ENCODE measurements at places on chromosomes 13 and 19.

DNA sequence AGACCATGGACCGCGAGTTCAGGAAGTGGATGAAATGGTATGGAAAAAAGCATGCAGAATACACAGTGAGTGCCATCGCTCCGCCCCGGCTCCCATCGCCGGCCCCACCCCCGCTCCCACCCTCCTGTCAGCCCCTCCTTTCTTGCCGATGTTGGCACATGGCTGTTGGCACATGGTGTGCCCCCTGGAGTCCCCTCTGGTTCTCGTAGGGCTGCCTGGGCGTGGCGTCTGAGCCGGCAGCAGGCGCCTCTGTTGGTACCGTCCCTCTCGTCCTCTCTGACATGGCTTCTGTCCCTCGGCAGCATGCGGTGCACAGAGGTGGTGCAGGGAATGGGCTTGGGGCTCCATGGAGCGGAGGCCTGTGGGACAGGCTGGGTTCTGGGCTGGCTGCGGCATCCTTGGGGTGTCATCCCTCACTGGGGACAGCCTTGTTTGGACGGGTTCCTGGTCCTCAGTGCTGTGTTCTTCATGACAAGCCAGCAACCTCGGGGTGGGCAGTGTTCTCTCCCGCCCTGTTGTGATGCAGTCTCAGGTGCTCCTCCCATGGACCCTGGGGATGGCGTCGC, 30.9 kb downstream of the DOT1L start:
- DNase-seq, result no peak

DNA sequence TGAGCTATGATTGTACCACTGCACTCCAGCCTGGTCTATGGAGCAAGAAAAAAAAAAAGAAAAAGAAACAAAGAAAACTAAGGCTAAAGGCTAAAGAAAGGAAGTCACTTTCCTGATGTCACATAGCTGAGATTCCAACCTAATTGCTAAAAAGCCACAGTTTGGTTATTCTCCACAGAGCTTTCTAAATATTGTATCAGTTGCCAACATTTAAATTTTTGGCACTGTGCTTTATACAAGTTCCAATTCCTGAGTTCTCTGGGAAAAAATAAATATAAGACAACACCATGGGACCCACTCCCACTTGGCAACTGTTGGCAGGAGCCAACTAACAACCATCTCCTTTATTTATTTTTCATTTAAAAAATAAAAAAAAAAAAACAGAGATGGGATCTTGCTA, 11.2 kb upstream of the LYPD3 start:
- DNase-seq, result peak; percentile 81

- DNase-seq, result no peak
Observed at GRCh38 chr19:51159656-51160055, 17.6 kb downstream of the SIGLEC7 start.

- DNase-seq, result no peak
Observed at GRCh38 chr19:1173159-1173844, 766 bp downstream of the SBNO2 start.

DNA sequence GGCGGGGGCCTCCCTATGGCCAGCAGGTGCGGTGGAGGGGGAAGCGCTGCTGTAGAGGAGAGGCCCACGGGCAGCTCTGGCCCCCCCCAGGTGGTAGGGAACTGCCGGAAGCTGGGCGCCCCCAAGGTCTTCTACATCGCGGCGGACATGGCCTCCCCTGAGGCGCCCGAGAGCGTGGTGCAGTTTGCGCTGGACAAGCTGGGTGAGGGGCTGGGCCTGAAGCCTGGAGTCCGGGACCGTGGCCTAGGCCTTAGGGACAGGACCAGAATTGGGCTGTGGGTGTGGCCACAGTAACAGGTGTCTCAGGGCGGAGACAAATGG, 3.8 kb upstream of the RPL36 start:
- DNase-seq, result no peak

GRCh38 chr19:9940778-9941177, 4.5 kb upstream of the OLFM2 start:
- no peak for DNase-seq

DNA sequence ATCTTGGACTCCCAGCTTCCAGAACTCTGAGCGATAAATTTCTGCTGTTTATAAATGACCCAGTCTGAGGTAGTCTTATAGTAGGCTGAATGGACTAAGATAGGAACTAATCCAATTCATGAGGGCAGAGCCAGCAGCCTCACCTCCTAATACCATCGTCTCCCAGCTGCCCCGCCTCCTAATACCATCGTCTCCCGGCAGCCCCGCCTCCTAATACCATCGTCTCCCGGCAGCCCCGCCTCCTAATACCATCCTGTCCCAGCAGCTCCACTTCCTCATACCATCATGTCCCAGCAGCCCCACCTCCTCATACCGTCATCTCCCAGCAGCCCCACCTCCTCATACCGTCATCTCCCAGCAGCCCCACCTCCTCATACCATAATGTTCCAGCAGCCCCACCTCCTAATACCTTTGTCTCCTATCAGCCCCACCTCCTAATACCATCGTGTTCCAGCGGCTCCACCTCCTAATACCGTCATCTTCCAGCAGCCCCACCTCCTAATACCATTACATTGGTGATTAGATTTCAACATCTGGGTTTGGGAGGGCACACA, 2.4 kb upstream of the ARGLU1 start:
- DNase-seq, result peak; percentile 67

GRCh38 chr13:109113427-109113826, 484.0 kb downstream of the MYO16 start:
- DNase-seq, result no peak

- no peak for DNase-seq
Observed at GRCh38 chr19:12202250-12202649, 39.4 kb downstream of the ZNF136 start.

DNA sequence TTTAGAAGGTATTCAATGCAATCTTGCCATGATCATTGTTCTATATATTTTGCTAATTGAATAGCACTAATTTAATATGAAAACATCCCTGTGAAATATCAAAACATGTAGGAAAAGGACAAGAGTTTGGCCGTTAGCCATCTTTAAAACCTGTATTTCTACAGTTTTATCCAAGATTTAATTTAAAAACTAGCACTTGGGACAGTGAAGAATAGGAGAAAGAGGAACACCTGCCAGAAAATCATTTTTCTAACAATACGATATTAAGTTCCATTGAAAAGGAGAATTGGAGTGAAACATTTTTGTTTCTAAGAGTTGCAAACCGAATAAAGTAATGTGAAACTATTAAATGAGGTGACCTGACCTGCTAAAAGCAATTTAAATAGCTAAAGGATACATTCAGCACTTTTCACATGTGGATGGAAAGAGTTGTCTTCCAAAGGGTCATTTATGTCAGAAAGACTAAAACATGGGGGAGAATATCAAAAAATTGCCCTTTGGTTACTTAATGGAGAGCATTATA, 1673.6 kb upstream of the MIR17HG start:
- no peak for DNase-seq

DNA sequence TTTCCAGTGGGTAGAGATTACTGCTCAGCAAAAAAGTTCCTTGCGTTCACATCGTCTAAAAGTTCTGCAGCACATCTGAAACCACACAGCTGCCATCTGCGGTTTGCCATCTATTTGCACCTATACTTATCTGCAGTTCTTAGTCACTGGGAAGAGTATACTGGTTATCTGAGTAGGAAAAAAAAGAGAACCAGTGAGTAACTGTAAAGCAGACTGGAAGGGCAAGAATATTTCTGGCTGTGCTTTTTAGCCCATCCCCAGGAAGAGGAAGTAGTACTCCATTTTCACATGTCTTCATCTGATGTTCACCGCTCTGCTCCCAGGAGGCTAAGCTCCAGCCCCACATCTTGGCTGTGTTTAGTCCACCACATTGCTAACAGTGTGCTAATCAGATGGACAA, 35.6 kb downstream of the EFNB2 start:
- DNase-seq, result no peak

DNA sequence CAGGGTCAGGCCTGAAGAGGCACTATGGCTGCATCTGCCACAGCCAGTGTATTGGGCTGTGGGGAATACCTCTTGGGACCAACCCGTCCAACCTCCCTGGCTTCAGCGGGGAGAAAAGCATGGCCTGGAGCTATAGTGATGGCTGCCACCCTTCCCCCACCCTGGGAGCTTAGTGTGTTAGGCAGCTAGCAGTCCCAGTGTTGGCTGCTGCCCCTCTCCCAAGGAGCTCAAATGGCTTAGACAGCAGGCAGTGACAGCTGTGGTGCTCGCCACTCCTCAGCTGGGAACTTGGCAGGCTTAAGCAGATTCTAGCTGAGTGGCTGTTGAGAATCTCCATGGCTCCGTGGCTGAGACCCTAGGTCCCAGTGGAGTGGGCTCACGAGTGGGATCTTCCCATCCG, 19.7 kb downstream of the ACOD1 start:
- no peak for DNase-seq

All from hepatic stellate cell (primary cell).